ENCODE measurements at places on chromosomes 12 and 14.

DNA sequence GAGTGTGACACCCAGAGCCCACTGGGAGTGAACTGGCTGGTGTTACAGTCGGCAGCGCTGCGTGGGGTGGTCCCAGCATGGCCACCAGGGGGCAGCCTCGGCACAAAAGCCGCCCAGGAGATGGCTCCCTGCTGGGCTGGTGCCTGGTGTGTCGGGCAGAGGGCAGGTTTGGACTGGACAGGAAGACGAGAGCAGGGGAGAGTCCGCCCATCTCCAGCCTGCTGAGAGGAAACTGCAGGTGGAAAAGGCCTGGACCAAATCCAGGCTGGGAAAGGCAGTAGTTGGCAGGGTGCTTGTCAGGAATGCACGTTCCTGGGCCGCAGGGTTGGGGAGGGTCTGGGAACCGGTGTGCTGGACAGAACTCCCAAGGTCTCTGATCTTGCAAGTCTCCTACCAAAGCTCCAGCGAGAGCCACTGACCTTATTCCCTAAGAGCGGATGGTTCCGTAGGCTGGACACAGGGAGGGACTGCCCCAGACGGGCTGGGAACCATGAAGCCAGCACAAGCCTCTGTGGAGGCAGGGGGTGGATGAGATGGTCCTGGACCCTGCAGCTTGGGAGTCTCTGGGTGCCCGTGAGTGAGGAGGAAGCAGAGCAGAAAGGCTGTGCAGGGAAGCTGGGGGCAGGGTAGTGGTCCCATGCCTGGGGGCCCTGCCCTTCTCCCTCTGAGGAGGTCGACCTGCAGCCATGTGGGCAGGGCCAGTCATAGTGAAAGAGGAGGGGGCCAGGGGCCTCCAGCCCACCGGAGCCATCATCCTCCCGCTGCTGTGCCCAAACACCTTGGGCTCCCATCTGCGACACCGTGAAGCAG lies 1.8 kb downstream of the AHNAK2 start:
- no peak for DNase-seq

DNA sequence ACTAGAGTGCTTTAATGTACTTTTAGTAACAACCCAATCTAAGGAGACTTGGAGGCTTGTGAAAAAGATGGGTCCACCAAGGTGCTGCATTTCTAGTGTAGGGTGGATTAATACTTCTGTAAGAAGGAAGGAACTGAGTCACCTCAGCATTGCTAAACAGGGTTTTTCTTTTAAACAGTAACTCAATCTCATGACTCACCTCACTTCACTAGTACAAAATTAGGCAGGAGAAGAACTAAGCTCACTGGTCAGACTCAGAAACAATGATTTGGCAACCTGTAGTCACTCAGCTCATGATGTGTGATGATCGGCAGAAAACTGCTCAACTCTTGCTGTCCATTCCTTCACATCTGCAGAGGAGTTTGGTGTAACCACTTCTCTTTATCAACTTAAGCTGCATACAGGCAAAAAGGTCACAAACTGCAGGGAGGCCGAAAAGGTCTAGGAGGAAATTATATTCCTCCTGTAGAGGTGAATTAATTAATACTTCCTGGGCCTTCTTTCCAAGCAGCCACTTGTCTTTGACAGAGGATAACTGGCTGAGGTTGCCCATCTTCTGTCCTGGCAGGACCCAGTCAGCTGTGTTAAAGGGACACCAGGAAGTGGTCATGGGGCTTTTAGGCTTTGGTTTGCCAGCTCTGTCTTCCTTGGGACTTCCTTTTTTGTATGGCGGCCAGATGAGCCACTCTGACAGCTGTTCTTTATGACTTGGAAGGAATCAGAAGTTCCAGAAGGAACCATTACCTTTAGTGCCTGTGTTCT lies 466.9 kb downstream of the FUT8 start:
- DNase-seq = no peak

- no peak for DNase-seq
Observed at GRCh38 chr12:49567302-49567610, 686 bp downstream of the MCRS1 start.

GRCh38 chr14:67806246-67806645 lies 10.1 kb downstream of the ZFYVE26 start:
- no peak for DNase-seq

GRCh38 chr14:101225157-101226152 lies 321.9 kb upstream of the RTL1 start:
- DNase-seq = no peak

DNA sequence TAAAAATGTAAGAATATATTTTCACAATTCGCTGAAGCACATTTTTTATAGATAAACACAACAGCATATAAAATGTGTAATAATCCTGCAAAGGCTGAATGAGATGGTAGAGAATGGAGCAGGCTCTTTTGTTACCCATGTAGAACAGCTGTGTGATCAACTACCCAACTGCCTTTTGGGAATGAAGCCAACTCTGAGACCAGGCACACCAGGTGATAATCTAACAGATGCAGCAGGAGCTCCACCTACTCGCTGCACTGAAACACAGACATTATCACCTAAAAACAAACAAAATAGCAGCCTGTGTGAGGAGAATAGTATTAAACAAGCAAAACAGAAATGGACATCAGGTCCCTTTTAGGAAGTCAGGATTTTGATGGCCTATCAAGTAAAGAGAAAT lies 183.3 kb downstream of the CCDC59 start:
- peak; percentile 92 for DNase-seq

DNA sequence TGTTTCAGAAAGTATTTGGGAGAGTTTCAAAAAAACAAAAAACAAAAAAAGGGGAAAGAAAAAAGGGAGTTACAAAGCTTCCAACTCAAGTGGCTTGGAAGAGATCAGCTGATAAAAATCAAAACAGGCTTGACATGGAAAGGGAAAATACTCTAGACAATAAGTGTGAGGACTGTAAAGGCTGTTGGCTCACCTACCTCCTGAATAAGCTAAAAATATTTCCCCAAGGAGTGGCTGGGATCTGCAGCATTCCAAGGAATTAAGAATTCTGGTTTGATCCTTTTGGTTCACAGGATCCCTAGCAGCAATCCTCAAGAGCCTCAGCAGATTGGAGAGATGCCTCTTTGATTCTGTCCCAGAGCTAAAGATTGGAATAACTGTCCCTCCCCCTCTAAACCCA lies 11.2 kb upstream of the AJUBA start:
- DNase-seq = no peak

DNA sequence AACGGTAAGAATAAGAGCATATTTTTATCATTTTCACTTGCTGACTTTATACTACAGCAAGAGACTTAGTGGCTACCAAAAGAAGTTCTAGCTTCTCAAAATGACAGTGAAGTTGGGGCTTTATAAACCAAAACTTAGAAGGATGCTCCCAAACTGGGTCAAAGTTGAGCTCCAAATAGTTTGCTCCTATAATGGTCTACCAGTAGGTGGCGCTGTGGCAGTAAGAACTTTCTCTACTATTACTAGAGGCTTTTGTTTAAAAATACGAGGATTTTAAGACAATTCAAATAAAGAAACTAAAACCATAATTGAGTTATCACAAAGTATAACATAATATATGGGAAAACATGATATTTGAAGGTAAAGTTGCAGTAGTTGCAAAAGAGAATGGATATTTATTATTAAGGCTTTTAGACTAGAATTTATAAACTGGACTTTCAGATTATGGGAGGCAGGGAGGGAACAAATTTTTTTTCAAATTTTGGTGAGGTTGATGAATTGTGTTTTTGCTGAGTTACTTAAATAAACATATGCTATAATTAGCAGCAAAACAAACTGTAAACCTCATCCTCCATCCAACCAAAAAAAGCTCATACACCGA lies 75.0 kb downstream of the TGFB3 start:
- DNase-seq = peak; percentile 8

- no peak for DNase-seq
Observed at GRCh38 chr12:132505852-132506219, 15.9 kb downstream of the FBRSL1 start.
